Frontal cortex (tissue), 4 donors: ENCODE measurements at places on chromosomes 1 and 21. TPM values are rescaled to one million over a fixed set of nuclear protein-coding genes. Genes with fewer than 3 reads are reported as not detected.

DNA sequence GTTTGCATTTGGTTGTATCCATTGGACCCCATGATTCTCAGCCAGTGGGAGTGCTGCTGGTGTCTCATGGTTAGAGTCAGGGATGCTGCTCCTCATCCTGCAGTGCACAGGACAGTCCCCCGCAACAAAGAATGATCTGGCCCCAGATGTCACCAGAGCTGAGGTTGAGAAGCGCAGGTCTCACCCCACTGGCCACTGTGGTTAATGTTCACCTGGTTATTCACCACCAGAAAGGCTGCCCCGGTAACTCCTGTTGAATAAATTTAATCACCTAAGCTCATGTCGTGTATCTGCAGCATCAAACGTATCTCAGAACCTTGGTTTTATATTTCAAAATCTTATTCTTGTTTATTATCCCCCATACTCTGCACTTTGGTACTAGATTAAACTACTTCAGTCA is 75.8 kb downstream of the ATP5PO start:
- no peak for DNase-seq

Gene RXFP4
- not detected for total RNA-seq

DNA sequence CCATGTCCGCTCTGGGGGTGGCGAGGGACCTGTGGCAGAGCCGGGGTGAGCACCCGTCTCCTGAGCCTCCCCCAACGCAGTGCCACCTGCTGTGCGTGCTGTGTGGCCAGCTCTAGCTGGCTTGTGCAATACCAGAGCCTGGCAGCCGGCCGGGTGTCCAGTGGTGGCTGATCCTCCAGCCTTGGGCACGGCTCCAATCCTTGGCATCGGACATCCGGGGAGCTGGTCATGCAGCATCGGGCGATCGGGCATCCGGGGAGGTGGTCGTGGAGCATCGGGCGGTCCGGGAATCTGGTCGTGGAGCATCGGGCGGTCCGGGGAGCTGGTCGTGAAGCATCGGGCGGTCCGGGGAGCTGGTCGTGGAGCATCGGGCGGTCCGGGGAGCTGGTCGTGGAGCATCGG is 8.1 kb downstream of the SLX9 start:
- DNase-seq: no peak

Gene CCDC30
- total RNA-seq: 11.8 TPM

DNA sequence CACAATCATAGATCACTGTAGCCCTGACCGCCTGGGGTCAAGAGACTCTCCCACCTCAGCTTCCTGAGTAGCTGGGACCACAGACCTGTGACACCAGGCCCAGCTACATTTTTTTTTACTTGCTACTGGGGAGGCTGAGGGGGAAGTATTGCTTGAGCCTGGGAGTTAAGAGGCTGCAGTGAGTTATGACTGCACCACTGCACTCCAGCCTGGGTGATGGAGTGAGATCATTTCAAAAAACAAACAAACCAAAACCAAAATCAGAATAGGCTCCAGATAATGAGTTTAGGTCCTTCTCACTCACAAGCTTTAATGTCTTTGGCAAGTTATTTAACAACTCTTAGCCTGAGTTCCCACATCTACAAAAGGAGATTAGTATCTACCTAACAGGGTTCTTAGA is 22.8 kb downstream of the WDR26 start:
- no peak for DNase-seq

DNA sequence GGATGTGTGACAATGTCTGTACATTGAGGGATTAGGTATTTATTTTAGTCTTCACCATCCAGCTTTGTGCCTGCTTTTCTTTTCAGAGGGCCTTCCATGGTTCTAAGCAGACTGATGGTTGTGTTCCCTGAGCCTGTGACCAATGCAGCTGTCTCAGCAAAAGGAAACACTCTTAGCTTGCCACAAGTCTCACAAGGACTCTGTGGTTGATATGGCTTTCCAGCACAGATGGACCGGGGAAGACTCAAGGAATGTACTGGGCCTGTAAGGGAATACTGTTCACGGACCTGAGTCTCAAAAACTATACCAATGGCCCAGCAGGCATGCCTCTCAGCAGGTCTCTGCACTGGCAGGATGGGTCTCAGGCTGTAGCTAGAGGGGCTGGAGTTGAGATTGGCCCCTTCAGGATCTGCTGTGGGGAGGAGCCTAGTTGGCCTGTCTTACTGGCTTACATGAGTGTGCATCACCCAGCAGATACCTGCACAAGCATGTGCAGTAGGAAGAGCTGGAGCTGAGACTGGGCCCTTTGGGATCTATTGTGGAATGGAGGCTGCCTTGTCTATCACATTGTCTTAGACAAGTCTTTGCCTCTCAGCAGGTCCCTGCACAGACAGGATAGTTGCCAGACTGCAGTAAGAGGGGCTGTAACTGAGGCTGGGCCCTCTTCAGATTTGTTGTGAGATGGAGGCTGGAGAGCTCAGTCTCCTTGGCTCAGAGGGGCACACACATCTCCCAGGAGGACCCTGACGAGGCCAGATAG is 52.0 kb upstream of the PDC start:
- no peak for DNase-seq

Gene GPR137B
- total RNA-seq: 35.5 TPM

Gene CDC42
- 468 TPM for total RNA-seq

Gene UBE2Q1
- 25.3 TPM for total RNA-seq

DNA sequence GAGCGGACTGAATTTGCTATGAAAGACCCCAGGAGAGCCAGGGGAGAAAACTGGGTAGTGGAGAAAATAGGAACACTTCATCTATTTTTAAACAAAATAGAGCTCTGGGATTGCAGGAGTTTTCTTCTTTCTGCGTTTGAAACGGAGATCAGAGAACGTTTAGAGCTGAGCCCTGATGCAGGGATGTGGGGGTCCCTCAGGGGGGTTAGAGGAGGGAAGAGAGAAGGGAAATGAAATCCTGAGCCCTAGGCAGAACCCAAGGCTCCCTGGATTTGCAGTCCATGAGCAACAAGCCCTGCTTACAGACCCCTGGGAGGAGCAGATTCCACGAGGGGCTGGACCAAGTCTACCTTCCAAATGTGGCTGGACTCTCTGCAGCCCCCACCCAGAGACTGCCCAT is 21.8 kb downstream of the STYXL2 start:
- no peak for DNase-seq

DNA sequence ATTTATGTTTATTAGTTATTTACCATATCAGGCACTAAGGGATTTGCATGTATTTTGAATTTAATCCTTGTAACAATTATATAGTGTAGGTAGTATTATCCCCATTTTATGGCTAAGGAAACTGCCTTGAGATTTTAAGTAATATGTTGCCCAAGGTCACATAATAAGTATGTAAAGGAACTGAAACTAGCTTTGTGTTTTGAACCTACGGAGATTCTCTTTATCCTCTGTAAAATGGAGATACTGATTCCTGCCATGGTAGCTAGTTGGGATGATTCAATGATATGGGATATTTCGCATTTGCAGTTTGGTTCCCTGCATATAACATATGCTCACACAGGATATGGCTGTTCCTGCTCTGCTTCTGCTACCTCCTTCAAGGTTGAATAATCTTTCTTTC is 144.3 kb downstream of the ST6GALNAC3 start:
- no peak for DNase-seq

DNA sequence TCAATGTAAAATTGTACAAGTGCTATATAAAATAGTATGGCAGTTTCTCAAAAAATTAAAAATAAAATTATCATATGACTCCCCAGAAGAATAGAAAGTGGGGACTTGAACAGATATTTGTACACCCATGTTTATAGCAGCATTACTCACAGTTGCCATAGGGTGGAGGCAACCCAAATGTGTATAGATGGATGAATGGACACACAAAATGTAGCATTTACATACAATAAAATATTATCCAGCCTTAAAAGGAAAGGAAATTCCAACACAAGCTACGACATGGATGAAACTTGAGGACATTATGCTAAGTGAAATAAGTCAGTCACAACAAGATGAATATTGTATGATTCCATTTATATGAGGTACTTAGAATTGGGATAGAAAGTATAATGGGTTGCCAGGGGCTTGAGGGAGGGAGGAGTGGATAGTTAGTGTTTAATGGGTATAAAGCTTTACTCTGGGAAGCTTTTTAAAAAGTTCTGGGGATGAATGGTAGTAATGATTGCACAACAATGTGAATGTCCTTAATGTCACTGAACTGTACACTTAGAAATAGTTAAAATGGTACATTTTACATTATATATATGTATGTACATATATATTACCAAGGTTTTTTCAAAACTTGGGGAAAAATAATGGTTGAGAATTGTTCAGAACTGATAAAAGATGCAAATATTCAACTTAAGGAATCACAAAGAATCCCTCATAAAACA is 53.0 kb upstream of the ADORA3 start:
- no peak for DNase-seq

Gene RGS8
- 39.5 TPM for total RNA-seq

- no peak for DNase-seq
Observed at GRCh38 chr21:25811186-25811585, 76.4 kb downstream of the GABPA start.

Gene SLAMF6
- under 0.01 TPM for total RNA-seq

Gene DYRK3
- 14.7 TPM for total RNA-seq

Gene DYNLT5
- 1.2 TPM for total RNA-seq

DNA sequence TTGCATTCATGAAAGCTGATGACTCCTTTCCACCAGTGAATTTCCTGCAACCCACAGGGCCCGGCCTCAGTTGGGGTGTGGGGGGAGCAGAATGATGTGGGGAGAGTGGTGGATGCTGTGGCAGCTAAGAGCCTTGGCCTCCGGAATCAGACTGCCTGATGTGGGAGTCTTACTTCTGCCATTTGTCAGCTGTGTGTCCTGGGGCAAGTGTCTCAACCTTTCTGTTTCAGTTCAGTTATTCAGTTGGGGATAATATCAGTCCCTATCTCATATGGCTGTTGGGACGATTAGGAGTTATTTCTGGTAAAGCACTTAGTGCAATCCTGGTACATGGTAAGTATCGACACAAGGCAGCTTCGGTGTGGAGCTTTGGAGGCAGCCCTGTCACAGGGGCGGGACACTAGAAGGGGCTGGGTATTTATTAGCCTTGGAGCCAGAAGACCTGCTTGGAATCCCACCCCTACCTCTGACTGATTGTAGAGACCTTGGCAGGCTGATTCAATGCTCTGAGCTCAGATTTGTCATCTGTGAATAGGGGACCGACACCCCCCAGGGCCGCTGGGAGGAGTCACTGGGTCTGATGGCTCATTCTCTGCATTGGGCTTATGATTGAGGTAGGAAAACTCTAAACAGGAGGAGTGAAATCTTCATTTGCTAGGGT is 19.6 kb downstream of the ARHGEF10L start:
- no peak for DNase-seq

GRCh38 chr1:46021046-46021996 is 111.1 kb downstream of the PIK3R3 start:
- DNase-seq: no peak

Gene ZBTB21
- 11.8 TPM for total RNA-seq

- no peak for DNase-seq
Observed at GRCh38 chr1:54238353-54239034, 38.5 kb downstream of the MRPL37 start.

GRCh38 chr1:165862448-165862847 is 35.0 kb downstream of the UCK2 start:
- DNase-seq: no peak

Gene PTCH2
- 0.82 TPM for total RNA-seq

- DNase-seq: no peak
Observed at GRCh38 chr1:208208132-208208487, 36.1 kb downstream of the PLXNA2 start.

- DNase-seq: no peak
Observed at GRCh38 chr1:28910379-28911115, 3.8 kb upstream of the EPB41 start.

- DNase-seq: no peak
Observed at GRCh38 chr1:96845464-96845863, 123.9 kb downstream of the PTBP2 start.

DNA sequence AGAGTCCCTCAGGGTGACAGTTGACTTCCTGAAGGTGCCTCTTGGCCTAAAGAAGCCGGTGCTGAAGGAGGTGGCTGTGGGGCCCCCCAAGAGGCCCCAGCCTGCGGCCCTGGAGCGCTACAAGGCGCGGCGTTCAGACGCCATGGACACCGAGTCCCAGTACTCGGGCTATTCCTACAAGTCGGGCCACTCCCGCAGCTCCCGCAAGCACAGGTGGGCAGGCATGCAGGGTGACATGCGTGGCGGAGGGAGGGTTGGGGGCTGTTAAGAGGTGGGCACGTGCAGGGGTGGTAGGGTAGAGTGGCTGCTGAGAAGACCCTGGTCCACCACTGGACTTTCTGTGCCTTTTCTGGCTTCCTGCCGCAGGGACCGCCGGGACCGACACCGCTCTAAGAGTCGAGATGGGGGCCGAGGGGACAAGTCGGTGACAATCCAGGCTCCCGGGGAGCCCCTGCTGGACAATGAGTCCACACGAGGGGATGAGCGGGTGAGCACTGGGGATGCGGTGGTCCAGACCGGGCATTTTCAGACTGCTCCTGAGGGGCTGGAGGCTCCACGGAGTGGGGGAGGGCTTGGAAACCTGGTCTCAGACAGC is 15.4 kb downstream of the VANGL2 start:
- no peak for DNase-seq

GRCh38 chr1:117077267-117077666 is 17.1 kb downstream of the TTF2 start:
- DNase-seq: no peak

Gene LY9
- total RNA-seq: not detected

GRCh38 chr1:156811168-156811567 is 5.5 kb downstream of the SH2D2A start:
- DNase-seq: no peak

- DNase-seq: no peak
Observed at GRCh38 chr1:16063226-16063829, 10.1 kb downstream of the FAM131C start.

DNA sequence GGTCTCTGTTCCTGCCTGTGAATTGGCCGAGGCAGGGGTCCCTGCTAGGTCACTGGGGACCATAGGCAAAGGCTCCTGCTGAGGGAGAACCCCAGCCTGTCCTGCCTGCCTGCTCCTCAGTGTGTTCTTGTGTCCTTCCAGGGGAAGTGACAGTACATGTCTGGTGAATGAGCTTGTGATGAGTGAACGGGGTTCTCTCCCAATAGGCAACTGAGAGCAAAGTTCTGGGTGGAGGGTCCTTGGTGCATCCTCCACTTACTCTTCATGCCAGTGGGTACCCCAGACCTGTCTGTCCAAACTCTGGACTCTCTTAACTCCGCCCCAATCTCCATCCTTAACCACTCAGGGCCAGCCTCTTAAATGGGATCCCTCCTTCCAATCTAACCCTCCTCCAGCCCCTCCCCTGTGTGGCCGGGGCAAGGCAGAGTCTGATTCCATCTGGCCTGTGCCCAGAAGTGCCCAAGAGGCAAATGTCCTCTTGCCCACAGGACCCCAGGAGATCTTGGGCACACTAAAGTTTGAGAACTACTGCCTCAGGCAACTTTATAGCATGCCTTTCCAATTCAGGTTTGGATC is 2.0 kb downstream of the XKR8 start:
- no peak for DNase-seq

DNA sequence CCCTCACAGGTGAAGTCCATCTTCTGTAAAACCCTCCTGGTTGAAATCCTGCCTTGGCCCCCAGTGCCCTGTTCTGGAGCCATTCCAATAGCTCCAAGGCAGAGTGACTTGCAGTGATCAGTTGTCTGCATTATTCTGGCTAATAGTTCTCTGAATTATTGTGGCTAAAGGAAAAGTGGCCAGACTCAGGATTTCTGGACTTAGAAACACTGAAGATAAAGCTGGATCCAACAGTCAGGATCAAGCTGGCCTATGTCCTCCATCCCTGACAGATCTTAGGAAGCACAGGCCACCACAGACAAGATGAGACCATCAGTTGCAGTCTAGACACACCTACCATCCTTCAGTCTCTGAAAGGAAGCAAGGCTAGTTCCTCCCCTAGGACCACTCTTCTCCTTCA is 801 bp upstream of the C2CD4D start:
- no peak for DNase-seq

Gene SPATA46
- not detected for total RNA-seq

Gene UCHL5
- 41.6 TPM for total RNA-seq

- DNase-seq: no peak
Observed at GRCh38 chr1:86823821-86824500, 90.0 kb downstream of the SELENOF start.
